Esophagus muscularis mucosa (tissue), 4 donors: ENCODE measurements at places on chromosomes 5 and 9. TPM values are rescaled to one million over a fixed set of nuclear protein-coding genes. Genes with fewer than 3 reads are reported as not detected.

Gene C9
- not detected for total RNA-seq

Gene ZFP37
- 2.2 TPM for total RNA-seq

Gene AQP7
- total RNA-seq: 1.8 TPM

Gene ZSWIM6
- 16.4 TPM for total RNA-seq

Gene MYMK
- not detected for total RNA-seq

Gene TXN
- 213 TPM for total RNA-seq

Gene MLANA
- not detected for total RNA-seq
